ENCODE measurements at places on chromosomes 13 and 19. TPM values are rescaled to one million over a fixed set of nuclear protein-coding genes. Genes with fewer than 3 reads are reported as not detected.

The ZNF296 gene
- polyA plus RNA-seq: 2.1 TPM

The ARL11 gene
- polyA plus RNA-seq: 0.30 TPM

The XAB2 gene
- polyA plus RNA-seq: 44.2 TPM

The ZNF555 gene
- 11.3 TPM for polyA plus RNA-seq

The PROZ gene
- 2.9 TPM for polyA plus RNA-seq

The C19orf18 gene
- polyA plus RNA-seq: 0.97 TPM

The TNNI3 gene
- polyA plus RNA-seq: 4.2 TPM

The C13orf42 gene
- 0.41 TPM for polyA plus RNA-seq

All from renal pelvis (tissue), 12 donors.